ENCODE measurements at places on chromosomes 7 and 10.

GRCh38 chr7:134792968-134793367, 13.5 kb downstream of the CALD1 start:
- no peak for DNase-seq

GRCh38 chr7:91953618-91954017, 13.0 kb downstream of the AKAP9 start:
- no peak for DNase-seq

DNA sequence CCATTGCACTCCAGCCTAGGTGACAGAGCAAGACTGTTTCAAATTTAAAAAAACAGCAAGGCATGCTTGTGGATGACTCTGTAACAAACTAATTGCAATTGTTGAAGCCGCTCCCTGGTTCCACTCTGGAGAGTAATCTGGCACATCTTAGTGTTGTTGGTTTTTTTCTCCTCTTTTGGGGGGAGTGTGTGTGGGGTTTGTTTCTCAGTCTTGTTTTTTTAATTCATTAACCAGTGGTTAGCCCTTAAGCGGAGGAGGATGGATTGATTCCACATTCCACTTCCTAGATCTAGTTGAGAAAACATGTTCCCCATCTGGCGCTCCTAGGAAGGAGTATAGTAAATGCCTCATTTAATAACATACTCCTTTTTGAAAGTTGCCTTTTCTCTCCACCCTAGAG, 8.6 kb upstream of the ZNF713 start:
- DNase-seq: no peak

- DNase-seq: peak; percentile 57
Observed at GRCh38 chr10:120423431-120424197, 33.4 kb upstream of the PLPP4 start.

GRCh38 chr10:13928451-13928850, 341.7 kb downstream of the PRPF18 start:
- no peak for DNase-seq

- no peak for DNase-seq
Observed at GRCh38 chr10:48535416-48536155, 69.3 kb downstream of the ARHGAP22 start.

DNA sequence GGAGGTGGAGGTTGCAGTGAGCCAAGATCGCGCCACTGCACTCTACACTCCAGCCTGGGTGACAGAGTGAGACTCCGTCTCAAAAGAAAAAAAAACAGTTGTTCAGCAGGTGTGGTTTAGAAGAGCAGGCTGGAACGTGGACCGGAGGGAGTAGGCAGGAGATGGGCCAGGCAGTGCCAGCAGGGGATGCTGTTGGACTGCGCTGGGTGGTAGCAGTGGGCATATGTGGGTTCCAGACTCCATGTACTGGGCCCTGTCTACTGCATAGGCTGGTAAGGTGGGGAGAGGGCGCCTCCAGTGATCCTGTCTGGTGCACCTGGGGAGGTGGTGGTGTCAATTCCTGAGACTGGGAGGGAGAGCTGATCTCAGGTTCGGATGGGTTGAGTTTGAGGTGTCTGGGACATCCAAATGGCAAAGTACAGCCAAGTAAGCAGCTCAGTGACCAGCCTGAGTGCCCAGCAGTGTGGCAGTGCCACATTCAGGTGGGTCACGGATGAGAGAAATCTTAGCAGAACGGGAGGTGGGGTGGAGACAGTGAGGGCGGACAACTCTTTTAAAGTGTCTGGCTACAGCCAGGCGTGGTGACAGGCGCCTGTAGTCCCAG, 25.9 kb downstream of the SFXN4 start:
- no peak for DNase-seq

GRCh38 chr10:109929501-109930219, 6.3 kb upstream of the XPNPEP1 start:
- no peak for DNase-seq

GRCh38 chr7:94823947-94824346, 83.4 kb upstream of the PPP1R9A start:
- DNase-seq: peak; percentile 3

- DNase-seq: no peak
Observed at GRCh38 chr10:70906953-70907636, 18.7 kb upstream of the PCBD1 start.

- no peak for DNase-seq
Observed at GRCh38 chr7:158054081-158054480, 533.5 kb downstream of the PTPRN2 start.

GRCh38 chr10:3482200-3482993, 302.6 kb downstream of the KLF6 start:
- DNase-seq: peak; percentile 83

DNA sequence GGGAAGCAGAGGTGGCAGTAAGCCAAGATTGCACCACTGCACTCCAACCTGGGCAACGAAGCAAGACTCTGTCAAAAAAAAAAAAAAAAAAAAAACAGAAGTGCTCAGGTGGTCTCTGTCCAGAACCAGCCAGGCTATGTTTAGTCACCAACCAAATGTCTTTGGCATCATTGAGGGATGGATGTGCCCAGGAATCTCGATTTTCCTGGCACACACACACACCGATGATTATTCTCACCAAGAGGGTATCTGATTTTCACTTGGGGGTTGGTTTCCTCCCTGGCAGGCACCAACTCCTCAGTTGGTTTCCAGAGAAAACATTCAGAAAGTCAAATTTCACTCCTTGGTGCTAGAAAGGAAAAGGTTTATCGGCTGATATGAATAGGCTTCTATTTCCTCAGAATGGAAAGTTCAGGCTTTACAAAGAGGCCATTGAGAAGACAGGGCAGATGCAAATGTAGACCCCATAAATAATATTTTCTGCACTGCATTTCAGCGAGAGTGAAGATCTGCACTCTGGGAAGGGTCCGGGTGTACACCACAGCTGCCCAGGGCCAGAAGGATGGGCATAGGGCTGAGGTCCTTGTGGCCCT, 154.8 kb downstream of the TNS3 start:
- DNase-seq: no peak

- no peak for DNase-seq
Observed at GRCh38 chr7:42224391-42225003, 12.5 kb downstream of the GLI3 start.

DNA sequence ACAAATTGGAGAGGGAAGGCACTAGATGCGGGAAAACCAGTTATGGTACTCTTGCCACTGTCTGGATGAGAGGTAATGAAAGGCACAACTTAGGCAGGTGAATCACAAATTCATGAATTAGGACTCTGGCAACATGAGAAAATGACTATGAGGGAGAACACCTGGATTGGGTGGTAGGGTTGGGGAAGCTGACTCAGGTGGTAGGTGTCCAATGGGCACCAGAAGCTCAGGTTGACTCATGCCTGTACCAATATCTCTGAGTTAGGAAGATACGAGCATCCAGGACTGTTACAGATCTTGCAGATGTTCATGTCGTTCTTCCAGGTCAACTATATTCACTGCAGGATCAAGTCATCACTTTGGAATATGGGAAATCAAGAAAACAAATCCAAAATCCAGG, 56.7 kb downstream of the NPY start:
- DNase-seq: no peak

GRCh38 chr7:106119719-106120118, 7.6 kb upstream of the SYPL1 start:
- DNase-seq: no peak

- DNase-seq: peak; percentile 36
Observed at GRCh38 chr10:30437031-30437841, 3.3 kb downstream of the MAP3K8 start.

GRCh38 chr7:123440101-123440548, 94.3 kb downstream of the IQUB start:
- no peak for DNase-seq

- no peak for DNase-seq
Observed at GRCh38 chr10:71432101-71432905, 35.6 kb downstream of the CDH23 start.

DNA sequence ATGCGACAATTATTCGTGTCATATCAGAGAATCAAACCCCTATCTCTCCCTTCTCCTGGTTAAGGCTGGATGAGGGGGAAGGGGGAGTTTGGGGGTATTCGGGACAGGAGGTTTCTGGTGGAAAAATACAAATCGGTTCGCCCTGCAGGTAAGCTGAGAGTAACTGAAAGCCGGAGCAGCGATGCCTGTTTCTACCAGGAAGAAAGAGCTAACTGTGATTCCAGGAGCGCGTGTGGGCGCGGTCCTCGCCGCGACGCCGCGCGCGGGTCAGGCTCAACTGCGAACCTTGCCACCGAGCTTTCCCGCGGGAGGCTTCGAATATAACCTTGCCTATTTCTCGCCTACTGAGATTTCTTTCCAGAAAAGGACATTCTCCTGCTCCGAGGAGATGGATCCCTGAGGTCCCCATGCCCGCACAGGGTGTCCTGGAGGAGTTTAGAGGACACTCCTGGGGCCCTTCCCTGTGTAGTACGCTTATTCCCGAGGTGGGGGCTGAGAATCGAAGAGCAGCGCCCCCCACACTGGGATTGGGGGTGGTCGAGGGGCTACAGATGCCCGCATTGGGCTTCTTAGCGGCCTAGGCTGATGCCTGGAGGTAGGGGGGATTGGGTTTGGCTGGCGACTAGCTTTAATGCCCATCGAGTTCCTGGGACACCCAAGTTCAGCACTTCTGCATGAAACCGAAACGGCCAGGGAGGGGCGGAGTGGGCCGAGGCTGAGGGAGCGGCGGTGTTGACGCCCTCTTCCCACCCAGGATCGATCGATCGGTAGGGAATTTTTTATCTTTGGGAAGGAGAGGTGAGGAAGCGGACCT, 13.0 kb upstream of the DLX6 start:
- DNase-seq: no peak

- DNase-seq: no peak
Observed at GRCh38 chr10:131735577-131735976, 165.2 kb upstream of the PPP2R2D start.

- DNase-seq: no peak
Observed at GRCh38 chr10:25934621-25935139, 651 bp downstream of the MYO3A start.

DNA sequence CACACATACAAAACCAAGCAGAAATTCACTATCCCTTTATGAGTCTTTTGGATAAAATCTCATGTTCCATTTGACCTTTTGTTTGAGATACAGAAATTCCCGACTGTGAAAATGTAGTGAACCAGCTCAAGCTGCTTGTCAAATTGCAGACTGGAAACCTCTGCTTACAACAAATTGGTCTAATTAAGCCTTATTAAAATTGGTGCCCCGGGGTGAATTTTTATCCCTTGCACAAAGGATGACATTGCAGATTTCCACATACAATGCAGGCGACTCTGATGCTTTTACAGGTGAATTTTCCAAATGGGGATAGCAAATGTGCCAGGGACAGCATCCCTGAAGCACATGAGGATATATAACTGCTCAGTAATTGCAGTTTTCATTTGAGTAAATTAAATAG, 257.3 kb downstream of the BMPER start:
- no peak for DNase-seq

DNA sequence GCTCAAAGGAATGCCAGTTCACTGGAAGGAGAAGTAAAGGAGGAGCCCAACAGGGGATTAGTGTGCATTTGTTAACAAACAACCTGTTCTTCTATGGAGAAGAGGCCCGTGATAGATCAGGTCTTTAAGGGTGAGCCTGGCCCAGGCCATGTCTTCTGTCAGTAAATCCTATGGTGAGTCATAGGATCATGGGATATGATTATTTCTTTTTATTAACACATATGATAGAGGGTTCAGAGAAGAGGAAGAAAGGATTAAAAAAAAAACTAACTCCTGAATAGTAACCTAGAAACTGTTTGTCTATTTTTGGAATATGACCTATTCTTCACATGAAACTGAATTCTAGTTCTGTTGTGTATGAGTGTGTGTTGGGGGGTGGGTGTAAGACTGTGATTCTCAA, 70.4 kb downstream of the GPR158 start:
- no peak for DNase-seq

- DNase-seq: no peak
Observed at GRCh38 chr10:102231357-102232318, 5.5 kb downstream of the ELOVL3 start.

DNA sequence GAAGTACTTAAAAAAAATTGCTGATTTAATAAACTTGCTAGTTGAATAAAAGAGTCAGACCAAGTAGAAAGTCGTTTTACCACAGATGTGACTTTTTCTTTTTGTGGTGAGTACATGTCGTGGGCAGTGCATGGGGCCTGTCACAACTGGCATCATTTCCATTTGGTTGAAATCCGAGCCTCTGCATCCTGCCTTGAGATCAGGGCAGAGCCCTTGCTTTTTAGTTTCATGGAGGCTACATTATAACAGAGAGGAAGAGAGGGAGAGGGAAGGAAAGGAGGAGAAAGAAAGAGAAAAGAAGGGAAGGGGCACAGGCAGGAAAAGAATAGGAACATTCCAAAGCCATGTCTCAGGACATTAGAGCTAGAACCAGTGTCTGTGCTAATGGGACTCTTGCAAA, 20.4 kb upstream of the INSYN2A start:
- DNase-seq: no peak

DNA sequence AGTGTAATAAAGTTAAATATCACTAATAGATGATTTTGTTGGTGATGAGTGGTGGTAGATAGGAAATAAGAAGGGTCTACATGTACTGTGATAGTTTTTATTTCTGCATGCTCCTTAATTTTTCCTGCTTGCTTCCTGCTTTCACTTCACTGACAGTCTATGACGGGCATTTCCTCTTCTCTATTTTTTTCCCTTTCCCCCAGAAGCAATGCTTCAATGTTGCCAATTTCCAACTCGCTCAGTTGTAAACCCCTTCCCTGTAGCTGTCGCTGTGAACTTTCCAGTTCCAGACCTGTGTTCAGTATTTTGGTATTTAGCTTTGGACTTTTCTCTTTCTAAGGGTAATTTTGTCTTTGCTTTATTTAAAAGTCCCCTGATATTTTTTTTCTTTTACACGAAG, 123.5 kb upstream of the AGR3 start:
- no peak for DNase-seq

- no peak for DNase-seq
Observed at GRCh38 chr10:120349069-120349468, 108.0 kb upstream of the PLPP4 start.

- DNase-seq: no peak
Observed at GRCh38 chr10:5794236-5794635, 19.0 kb downstream of the GDI2 start.

DNA sequence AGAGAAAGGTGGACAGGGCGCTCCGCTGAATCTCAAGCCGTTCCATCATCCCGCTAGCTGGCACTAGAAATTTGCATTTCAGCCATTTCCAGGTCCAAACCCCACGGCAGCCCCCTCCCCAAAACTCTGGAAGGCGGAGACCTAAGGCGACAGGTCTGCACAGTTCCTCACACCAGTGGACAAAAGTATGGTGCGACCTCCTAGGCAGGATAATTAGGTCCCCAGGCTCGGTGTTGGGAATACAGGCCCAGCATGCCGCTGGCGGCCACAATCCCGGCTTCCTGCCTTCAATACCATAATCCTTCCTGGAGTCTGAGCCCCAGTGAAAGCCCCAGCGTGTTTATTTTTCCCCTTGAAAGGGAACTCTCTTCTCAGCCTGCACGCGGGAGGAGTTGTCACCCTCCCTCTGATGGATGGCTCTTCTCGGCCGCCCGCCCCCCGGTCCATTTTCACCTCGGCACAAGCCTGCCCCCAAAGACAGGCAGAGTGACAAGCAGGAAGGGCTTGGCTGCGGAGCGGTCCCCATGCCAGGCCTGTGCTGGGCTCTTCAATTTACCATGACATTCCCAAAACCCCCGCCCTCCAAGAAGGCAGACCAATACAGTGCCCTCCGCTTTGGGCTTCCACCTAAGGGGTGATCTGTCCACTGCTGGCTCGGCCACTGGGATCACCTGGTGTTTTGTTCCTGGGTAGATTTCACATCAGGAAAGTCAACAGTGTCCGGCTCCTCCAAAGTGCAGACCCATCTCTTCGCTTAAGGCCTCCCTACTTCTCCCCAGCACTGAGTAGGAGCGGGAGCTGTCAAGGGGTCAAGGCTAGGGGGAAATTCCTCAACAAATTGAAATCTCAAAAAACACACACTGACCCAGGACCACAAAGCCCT, 2.2 kb downstream of the FGFR2 start:
- DNase-seq: no peak

GRCh38 chr7:22611758-22612079, 111.7 kb upstream of the STEAP1B start:
- DNase-seq: no peak

All from GM04503 (cell line).